H7 (cell line): ENCODE measurements at places on chromosomes 4 and X. TPM values are rescaled to one million over a fixed set of nuclear protein-coding genes. Genes with fewer than 3 reads are reported as not detected.

Gene FGB
- total RNA-seq, result not detected in 2 replicates

Gene SATL1
- total RNA-seq, result 0.03 and 0.11 TPM in 2 replicates

Gene PHKA1
- 7.1 and 10.5 TPM in 2 replicates for total RNA-seq

Gene XAGE2
- not detected in 2 replicates for total RNA-seq
